ENCODE measurements at places on chromosomes 2 and 18. TPM values are rescaled to one million over a fixed set of nuclear protein-coding genes. Genes with fewer than 3 reads are reported as not detected.

DNA sequence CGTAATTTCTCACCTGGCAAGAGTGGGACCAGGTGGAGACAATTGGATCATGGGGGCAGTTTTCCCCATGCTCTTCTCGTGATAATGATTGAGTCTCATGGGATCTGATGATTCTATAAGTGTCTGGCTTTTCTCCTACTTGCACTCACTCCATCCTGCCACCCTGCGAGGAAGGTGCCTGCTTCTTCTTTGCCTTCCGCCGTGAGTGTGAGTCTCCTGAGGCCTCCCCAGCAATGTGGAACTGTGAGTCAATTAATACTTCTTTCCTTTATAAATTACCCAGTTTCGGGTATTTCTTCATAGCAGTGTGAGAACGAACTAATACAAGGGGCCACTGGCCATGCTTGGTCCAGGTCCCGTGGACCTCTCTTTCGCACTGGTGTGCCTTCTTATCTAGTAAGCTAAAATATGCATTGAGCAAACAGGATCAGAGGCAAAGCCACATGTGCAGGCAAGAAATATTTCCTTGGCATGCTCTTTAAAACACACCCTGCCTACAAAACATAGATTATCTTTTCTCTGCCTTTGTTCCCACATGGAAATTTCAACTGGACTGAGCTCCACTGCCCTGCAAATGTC, 821.1 kb downstream of the TRIB2 start:
- no peaks in the 10 kb centered on the region for H3K36me3 ChIP-seq
- no peak for DNase-seq
- H3K4me1 ChIP-seq, result no peaks in the 10 kb centered on the region
- no peak overlapping the region for H3K27ac ChIP-seq
- no peak overlapping the region for H3K4me3 ChIP-seq

GRCh38 chr18:70414315-70414900, 125.6 kb downstream of the SOCS6 start:
- H3K4me1 ChIP-seq, result peaks cover 7% of the 10 kb centered on the region
- H3K27ac ChIP-seq, result no peak overlapping the region
- H3K36me3 ChIP-seq, result no peaks in the 10 kb centered on the region
- no peak overlapping the region for H3K4me3 ChIP-seq

DNA sequence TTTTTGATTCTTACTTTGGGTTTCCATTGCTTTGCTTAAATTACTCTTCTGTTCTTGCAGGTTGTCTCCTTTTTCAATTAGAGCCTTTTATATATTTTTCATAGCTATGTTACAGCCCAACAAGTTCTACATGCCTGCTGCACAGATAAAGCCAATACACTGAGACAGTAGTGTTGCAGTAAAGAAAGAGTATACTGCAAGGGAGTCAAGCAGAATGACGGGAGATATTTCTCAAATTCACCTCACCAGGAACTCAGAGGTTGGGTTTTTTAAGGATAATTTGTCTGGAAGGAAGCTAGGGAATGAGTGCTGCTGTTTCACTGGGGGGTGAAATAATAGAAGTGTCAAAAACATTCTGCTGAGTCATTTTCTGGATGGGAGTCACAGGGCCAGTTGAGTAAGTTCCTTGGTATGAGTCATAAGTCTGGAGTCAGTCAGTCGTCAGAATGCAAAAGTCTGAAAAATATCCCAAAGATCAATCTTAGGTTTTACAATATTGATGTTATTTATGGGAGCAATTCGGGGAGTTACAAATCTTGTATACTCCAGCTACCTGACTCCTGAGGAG, 193.0 kb upstream of the RGPD4 start:
- H3K27ac ChIP-seq, result no peak overlapping the region
- H3K27me3 ChIP-seq, result no peaks in the 10 kb centered on the region
- no peaks in the 10 kb centered on the region for H3K4me1 ChIP-seq
- H3K4me3 ChIP-seq, result no peak overlapping the region
- H3K36me3 ChIP-seq, result no peaks in the 10 kb centered on the region

SLC35F5 gene
- 48.9 TPM for total RNA-seq

DNA sequence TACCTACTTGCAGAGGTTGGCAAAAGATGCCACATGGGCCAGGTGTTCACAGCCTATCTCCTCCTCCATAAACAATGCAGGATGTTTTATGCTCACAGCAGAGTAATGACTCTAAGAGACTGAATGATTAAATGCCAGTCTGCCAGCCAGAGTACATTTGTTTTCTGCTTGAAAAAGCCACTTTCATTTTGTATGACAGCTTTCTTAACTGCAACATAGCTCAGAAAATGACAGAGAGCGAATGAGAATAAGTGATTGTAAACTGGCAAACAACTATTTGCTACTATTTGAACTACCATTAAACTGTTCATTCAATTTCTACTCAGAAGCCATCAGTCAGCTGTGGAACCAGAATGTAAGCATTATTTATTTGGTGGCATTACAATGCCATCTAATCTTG, 50.6 kb upstream of the DCC start:
- H3K27ac ChIP-seq, result no peak overlapping the region
- DNase-seq, result no peak
- H3K4me1 ChIP-seq, result no peaks in the 10 kb centered on the region
- no peaks in the 10 kb centered on the region for H3K27me3 ChIP-seq
- H3K36me3 ChIP-seq, result no peaks in the 10 kb centered on the region
- no peak overlapping the region for H3K4me3 ChIP-seq

CELF4 gene
- total RNA-seq, result 0.28 TPM

EHD3 gene
- total RNA-seq, result 1.8 TPM

- H3K4me1 ChIP-seq, result peaks cover 25% of the 10 kb centered on the region
- no peaks in the 10 kb centered on the region for H3K27me3 ChIP-seq
- peak; percentile 70 for DNase-seq
- H3K4me3 ChIP-seq, result no peak overlapping the region
- H3K27ac ChIP-seq, result no peak overlapping the region
These were observed 135.8 kb downstream of the SH3RF3 start for GRCh38 chr2:109264595-109265328.

AGXT gene
- not detected for total RNA-seq

- no peak for DNase-seq
- H3K27me3 ChIP-seq, result peaks cover 5% of the 10 kb centered on the region
- H3K4me3 ChIP-seq, result no peak overlapping the region
- no peaks in the 10 kb centered on the region for H3K4me1 ChIP-seq
- H3K36me3 ChIP-seq, result no peaks in the 10 kb centered on the region
- no peak overlapping the region for H3K27ac ChIP-seq
These were observed 17.7 kb downstream of the BCL11A start for GRCh38 chr2:60535685-60536312.

LRATD1 gene
- 0.82 TPM for total RNA-seq

DNA sequence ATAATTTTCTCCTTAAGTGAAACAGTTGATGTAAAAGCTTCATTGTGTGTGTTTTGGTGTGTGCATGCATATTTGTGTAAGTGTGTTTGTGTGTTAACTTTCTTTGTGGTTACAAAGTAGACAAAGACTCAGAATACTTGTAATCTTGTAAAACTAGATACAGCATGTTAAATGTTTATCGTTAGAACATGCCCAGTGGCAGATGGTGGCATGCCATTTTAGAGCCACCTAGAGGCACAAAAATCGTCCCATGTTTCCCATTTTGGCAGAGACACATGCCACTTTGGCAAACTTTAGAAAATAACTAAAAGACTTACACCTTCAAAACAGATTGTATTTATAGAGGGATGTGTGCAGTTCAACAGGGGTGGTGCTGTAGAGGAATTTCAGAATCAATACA, 224.1 kb downstream of the LRP1B start:
- H3K36me3 ChIP-seq, result no peaks in the 10 kb centered on the region
- H3K27ac ChIP-seq, result no peak overlapping the region
- no peak overlapping the region for H3K4me3 ChIP-seq
- H3K4me1 ChIP-seq, result no peaks in the 10 kb centered on the region

GRCh38 chr18:54888933-54889332, 60.7 kb downstream of the RAB27B start:
- no peaks in the 10 kb centered on the region for H3K36me3 ChIP-seq
- H3K27ac ChIP-seq, result no peak overlapping the region
- H3K4me1 ChIP-seq, result no peaks in the 10 kb centered on the region
- no peak overlapping the region for H3K4me3 ChIP-seq
- DNase-seq, result no peak

- H3K4me3 ChIP-seq, result no peak overlapping the region
- H3K4me1 ChIP-seq, result no peaks in the 10 kb centered on the region
- H3K27me3 ChIP-seq, result no peaks in the 10 kb centered on the region
- no peak overlapping the region for H3K27ac ChIP-seq
These were observed 124.5 kb downstream of the VAPA start for GRCh38 chr18:10038268-10038667.

SPEG gene
- total RNA-seq, result 324 TPM

TRIM54 gene
- total RNA-seq, result 516 TPM

Data from psoas muscle (tissue), 8 donors.